ENCODE measurements at places on chromosomes 6 and 20.

DNA sequence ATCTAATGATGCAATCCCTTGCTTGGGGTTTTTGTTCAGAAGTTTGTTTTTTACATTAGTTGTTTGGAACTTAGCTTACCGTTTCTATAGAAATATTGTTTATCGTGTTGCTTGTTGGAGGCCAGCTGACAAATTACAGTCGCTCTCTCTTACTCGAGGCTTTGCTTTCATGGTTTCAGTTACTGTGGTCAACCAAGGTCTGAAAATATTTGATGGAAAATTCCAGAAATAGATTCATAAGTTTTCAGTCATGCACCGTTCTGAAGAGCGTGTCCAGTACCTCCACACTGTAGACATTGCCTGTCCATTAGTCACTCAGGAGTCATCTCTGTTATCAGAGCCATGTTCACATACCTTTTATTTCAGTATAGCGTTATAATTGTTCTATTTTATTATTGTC is 47.9 kb downstream of the DEK start:
- no peak for DNase-seq

DNA sequence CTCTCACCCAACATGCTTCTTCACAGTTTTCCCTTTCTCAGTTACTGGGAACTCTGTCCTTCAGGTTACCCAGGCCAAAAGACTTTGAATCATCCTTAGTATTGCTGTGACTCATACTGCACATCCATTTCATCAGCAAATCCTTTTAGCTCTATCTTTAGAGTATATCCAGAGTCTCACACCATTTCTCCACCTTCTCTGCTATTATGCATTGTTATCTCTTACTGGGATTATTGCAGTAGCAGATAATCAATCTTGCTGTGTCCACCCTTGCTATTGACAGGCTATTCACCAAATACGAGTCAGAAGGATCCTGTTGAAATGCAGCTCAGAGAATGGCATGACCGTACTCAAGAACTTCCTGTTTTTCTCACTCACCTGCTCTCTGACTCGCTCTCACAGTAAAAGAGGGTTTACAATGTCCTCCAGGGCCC is 57.3 kb downstream of the BCKDHB start:
- no peak for DNase-seq

DNA sequence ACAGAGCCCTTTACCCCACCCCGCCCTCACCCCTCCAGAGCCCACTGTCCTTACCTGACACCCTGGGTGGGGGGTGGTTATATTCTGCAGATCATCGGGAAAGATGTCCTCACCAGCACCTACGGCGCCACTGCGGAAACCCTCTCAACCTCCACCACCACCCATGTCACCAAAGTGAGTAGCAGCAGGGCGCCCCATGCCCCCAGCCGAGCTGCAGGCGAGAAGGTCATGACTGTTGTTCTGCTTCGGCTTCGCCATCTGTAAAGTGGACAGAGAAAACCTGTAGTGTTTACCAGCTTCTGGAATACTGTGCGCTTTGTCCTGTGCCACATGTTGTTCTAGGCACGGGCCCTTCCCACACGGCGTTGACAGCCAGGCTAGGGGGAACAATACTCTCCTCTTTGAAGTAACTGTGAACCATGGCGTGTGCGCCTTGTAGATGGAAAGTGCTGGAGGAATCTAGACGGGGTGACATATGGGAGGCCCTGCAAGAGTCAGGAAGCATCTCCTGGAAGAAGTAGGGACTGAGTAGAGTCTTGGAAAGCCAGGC is 16.5 kb upstream of the AAR2 start:
- DNase-seq, result no peak

GRCh38 chr6:63941747-63942470 is 306.3 kb downstream of the PHF3 start:
- no peak for DNase-seq

- DNase-seq, result no peak
Observed at GRCh38 chr20:3141757-3142156, 17.9 kb downstream of the FASTKD5 start.

GRCh38 chr6:115220551-115221159 is 840.0 kb downstream of the FRK start:
- DNase-seq, result no peak

- no peak for DNase-seq
Observed at GRCh38 chr6:5219011-5219691, 41.6 kb downstream of the LYRM4 start.

- no peak for DNase-seq
Observed at GRCh38 chr6:169395080-169395805, 141.6 kb upstream of the THBS2 start.

DNA sequence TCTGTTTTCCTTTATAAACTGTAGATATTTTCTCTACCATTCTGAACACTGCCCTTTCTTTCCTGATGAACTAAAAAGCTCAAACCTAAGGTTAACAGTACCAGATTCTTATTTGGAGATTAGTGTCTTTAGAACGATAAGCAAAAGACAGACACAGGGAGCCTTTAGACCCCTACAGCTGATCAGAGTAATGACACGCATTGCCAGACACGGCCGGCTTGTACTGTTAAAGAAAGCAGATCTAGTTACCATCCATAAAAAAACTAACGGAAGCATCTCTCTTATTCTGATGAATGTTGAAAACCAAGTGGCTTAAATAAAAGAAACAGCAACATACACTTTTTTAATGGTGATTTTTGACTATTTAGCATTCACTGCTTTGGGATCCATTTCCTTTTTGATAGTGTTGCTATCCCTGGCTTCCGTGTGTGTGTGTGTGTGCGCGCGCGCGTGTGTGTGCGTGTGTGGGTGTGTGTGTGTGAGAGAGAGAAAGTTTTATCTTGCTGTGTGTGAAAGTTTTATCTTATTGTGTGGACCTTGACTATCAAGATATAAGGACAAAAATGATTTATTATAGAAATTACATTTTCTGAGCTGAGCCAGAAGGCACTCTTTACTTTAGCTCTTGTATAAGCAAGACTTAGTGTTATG is 95.6 kb upstream of the SLC35B3 start:
- DNase-seq, result no peak

Data from stimulated activated CD4-positive, alpha-beta T cell treated with anti-CD3 and anti-CD28 coated beads, Interleukin-4, amount 100 ng/mL, for 24 hours (primary cell).